ENCODE measurements at places on chromosomes 16 and 17.

- DNase-seq, result no peak
Measured at GRCh38 chr16:85587762-85588556, 25.2 kb upstream of the GSE1 start.

DNA sequence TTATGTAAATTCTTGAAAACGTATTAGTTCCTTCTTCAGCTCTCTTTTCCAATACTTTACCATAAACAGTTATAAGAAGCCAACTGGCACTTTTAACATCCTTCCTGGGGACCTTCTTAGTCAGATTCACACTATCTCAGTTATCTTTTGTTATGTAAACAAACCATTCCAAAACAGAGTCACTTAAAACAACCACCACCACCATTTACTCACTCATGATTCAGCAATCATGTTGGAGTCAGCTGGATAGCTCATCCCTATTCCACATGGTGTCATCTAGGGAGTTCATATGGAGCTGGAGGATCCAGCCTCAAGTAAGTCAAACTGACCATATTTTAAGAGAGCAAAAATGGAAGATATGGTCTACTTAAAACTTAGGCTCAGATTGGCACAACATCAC lies 240.3 kb upstream of the IRX3 start:
- DNase-seq, result no peak

GRCh38 chr17:55661256-55661758 lies 61.4 kb downstream of the TMEM100 start:
- no peak for DNase-seq

GRCh38 chr16:47413041-47413440 lies 47.8 kb downstream of the ITFG1 start:
- DNase-seq, result no peak

DNA sequence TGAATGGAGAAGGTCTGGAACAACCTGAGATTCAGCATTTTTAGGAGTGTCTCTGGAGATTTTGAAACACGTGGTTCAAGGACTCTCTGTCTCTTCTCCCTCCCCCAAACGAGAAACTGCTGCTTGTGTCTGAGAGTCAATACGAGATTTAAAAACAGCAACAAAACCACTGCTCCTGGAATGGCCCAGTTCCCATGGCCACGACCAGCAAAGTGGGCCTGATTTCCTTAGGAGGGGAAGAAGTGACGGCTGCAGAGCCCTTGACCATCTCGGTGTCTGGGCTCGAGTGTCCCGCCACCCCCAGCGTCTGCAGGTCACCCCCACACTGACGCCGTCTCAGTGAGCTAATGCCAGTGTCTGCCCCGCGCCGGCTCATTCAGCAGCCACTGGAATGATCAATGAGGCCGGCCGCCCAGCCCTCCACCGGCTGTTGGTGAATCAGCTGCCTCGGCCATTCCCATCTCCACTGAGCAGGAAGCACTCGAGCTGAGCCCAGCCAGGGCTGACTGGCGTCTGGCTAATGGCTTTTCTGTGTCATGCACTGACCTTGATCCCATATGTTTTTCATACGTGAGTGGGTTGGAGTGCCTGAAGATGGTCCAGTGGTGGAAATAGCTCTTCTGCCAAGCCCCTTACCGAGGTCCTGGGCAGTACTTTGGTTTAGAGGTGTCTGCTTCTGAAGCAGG lies 151.8 kb downstream of the PITPNC1 start:
- DNase-seq, result peak; percentile 87

- DNase-seq, result no peak
Measured at GRCh38 chr17:73899839-73900238, 255.6 kb upstream of the SDK2 start.

DNA sequence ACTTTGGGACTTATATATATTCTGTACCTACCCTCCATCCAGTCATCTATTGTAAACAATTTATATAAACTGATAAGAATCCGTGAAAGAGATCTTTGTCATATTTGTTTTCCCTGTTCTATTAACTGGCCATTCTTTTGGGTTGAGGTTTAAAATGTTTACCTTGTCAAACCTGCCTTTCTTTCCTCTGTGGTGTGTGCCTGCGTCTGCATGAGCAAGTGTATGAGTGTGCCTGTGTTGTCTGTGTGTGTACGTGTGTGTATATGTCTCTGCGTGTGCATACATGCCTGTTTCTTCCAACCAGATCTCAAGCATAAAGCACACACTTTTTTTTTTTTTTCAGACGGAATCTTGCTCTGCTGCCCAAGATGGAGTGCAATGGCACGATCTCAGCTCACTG lies 201.5 kb downstream of the C16orf95 start:
- DNase-seq, result no peak

DNA sequence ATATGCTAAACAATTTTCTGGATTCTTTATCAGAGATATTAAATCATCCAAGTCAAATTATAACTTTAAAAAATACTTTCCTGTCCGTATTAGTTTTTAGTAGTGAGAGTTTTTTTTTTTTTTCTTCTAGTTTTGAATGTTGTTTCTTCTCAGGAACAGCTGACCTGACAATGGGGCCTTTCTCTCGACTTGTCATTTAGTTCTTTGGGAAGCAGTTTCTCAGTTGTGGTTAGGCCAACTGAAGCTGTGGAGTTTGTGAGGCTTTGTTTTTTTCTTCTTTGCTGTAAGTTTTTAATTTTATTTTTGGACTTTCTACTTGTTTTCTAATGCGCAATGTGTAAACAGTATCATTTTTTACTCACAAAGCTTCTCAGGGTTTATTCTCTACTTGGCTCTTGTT lies 140.8 kb downstream of the FTO start:
- no peak for DNase-seq

DNA sequence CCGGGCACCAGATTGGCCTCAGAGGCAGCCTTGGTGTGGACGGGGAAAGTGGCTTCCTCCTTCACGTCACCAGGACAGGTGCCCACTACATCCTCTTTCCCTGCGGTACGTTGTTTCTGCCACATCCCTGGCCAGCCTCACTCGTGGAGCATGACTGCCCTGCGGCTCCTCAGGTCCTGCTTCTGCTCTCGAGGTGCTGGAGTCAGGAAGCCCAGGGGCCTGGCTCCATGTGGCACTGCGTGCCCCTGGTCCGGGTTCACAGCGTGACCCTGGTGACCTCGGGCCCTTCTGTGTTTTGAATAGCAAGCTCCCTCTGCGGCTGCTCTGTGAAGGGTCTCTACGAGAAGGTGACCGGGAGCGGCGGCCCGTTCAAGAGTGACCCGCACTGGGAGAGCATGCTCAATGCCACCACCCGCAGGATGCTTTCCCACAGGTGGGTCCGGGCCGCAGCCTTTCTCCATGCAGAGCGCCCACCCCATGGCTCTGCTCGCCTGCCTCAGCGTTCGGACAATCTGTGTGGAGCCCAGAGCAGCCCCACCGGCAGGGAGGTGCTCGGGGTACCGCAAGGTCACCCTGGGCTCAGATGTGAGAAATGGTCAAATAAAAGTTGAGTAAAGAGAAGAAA lies 13.5 kb downstream of the RGS11 start:
- DNase-seq, result no peak

GRCh38 chr16:81823111-81823510 lies 44.0 kb downstream of the PLCG2 start:
- no peak for DNase-seq

- DNase-seq, result no peak
Measured at GRCh38 chr16:64962786-64963185, 159.1 kb downstream of the CDH11 start.

DNA sequence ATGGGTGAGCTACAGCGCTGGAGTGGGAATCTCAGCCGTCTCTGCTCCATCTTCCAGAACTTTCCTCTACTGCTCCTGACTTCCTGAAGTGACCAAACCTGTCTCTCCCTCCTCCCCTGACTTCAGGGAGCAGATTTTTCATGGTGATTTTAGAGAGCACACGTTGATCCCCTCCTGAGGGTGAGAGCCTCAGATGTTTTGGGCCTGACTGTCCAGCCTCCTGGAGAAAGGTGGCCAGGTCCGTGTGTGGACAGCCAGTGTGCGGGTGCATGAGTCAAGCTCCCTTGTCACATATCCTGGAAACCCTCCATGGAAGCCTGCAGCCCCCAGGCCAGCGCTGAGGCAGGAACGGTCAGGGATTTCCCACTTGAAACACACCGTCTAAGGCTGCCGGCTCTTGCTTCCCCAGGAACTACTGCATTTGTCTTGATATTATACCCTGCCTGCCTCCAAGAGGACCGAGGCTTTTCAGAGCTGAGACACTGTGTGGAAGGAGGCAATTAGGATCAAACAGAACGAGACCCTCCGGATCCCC lies 143.1 kb downstream of the CMIP start:
- no peak for DNase-seq

- no peak for DNase-seq
Measured at GRCh38 chr16:84686707-84687298, 13.0 kb upstream of the USP10 start.
